ENCODE measurements at places on chromosomes 2 and 18. TPM values are rescaled to one million over a fixed set of nuclear protein-coding genes. Genes with fewer than 3 reads are reported as not detected.

Gene CHRNG
- total RNA-seq = not detected

Gene LMAN2L
- 28.0 TPM for total RNA-seq

Gene SPATA3
- not detected for total RNA-seq

Gene ASXL3
- 12.2 TPM for total RNA-seq

Gene STK16
- 27.5 TPM for total RNA-seq

Measured in mucosa of gallbladder (tissue), 1 donor.